ENCODE measurements at places on chromosomes 1 and 21. TPM values are rescaled to one million over a fixed set of nuclear protein-coding genes. Genes with fewer than 3 reads are reported as not detected.

The GJC2 gene
- 18.5 TPM for total RNA-seq

The VHLL gene
- 0.49 TPM for total RNA-seq

The PRAMEF12 gene
- total RNA-seq, result not detected

The INAVA gene
- total RNA-seq, result 25.1 TPM

The SEC16B gene
- not detected for total RNA-seq

The TMEM54 gene
- 12.1 TPM for total RNA-seq

The AMY1B gene
- not detected for total RNA-seq

The MPZ gene
- total RNA-seq, result 0.29 TPM

- DNase-seq, result no peak
Observed at GRCh38 chr1:35845766-35846165, 37.2 kb upstream of the AGO1 start.

DNA sequence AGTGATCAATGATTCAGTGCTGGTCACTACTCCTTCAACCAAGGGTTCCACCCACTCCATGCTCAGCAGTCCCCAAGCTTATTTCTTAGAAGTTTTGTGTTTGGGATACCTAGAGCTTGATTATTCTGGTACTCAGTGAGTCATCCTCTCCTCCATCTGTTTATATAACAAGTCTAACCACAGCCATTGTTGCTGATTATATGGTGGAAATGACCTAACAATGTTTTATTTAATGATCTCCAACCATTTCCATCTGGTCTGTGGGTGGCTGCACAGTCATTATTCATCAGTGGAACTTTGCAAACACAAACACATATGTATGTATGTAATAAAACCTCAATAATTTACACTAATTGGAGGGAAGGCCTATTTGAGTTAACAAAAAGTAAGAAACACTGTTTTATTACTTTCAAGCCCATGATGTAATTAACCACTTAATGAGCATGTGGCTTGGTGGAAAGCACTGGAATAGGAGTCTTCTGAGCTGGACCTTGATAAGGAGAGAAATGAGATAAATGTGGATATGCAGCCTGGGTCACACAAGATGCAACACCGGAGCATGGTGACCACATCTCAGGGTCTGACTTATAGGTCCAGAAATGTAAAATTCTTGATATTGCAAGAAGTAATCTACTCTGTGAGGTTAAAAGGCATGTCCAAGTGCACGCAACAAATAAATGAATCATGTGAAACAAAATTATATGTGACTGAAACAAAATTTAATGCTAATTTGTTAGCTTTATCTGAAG is 99.0 kb upstream of the WLS start:
- DNase-seq, result peak; percentile 67

DNA sequence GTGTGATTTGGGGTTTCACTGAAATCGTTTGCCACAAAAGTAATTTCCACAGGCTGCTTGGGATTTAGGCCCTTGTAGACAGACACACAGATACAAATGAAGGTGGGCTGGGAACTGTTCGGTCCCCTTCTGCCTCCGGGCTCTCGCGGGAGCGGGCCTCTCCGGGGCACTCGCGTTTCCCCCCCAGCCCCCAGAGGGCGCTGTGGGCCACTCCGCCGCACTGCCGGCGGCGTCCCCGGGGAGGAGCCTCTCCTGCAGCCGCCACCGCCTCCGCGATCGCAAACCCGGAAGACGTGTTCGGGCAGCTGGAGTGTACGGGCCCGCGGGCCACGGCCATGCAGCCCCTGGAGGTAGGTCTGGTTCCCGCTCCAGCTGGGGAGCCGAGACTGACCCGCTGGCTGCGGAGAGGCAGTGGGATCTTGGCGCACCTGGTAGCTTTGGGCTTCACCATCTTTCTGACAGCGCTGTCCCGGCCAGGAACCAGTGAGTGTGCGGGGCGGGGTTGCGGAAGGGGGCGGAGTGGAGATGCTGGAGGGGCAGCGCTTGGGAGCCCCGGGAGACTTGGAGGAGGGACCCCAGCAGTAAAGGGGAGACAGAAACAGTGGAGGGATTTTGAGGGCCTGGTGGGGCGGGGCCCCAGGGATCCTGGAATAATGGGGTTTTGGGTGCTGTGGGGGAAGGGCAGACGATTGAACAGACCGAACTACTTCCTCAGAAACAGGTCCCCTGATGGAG is at the start of gene CYB561D1:
Gene CYB561D1 (plus strand): TSS at position 290 of the 735 bp plus-strand sequence. CDS start 46 bp downstream, at position 336.
- DNase-seq, result peak; percentile 80

DNA sequence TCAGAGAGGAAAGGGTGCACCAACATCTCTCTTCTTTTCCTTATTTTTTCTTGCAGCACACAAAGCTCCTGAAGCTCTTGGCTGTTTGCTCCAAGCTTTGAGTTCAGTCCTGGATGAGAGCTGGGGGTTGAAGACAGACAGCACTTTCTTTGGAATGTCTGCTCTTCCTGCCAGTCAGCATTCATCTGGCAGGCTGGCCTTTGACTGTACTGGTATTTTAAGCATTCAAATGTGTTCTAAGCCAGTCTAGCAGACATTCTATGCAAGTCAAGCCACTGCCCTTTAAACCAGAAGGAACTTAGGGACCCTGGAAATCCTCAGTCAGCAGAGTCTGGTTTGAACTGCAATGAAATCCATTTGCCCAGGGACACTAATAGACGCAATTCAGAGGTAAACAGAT is 45.0 kb downstream of the XCL1 start:
- DNase-seq, result no peak

GRCh38 chr1:101613546-101613945 is 376.7 kb downstream of the S1PR1 start:
- DNase-seq, result no peak

DNA sequence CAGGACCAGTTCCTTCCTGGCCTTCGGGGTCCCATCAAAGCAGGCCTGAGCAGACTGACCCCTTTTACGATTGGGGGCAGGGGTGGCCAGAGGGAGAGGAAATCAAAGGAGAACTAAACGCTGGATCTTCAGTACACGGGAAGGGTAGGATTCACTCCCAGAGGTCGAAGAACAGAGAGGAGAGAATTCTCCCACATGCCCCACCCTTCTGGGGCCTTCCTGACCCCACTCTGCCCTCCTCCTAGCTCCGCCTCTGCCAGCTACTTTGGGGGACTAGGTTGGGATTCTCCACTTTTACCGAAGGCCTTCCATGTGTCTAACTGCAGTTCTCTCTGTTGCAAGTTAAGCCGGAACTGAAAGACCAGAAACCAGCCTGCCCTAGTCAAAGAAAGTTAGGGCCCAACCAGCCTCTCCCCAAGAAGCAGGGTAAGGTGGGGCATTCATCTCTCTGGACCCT is 654 bp upstream of the ARHGEF2 start:
- peak; percentile 74 for DNase-seq

GRCh38 chr1:62312698-62313097 is 6.5 kb downstream of the KANK4 start:
- DNase-seq, result no peak

DNA sequence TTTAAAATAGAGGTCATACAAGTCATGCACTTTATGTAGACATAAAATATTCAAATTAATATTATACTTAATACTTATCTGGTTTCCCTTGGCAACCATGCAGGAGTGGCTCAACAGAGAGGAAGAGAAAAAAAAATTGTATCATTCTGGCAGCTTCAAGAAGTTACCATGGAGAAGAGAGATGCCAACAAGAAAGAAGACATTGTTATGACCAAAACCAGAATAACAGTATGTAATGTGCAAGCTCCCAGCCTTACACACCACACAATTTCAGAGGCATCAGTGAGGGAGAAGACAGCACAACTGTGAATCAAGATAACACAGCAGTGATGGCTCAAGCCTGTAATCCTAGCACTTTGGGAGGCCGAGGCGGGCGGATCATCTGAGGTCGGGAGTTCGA is 49.1 kb upstream of the RCOR3 start:
- no peak for DNase-seq

DNA sequence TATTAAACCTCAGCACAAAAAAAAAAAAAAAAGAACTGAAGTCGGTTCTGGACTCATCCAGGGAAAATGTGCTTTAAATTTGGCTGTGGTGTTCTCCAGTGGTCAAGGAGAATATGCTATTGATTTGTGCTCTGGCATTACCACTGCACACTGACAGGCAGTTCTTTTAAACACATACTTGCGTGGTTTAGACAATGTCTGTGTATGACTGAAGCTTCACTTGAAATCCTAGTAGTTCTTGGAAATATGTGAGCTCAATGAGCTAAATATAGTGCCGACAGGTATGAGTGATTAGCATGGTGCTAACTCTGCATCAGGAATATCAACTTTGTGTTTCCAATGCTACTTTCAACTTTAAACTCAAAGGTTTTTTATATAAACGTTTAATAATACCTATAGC is 415.6 kb downstream of the SMYD3 start:
- DNase-seq, result no peak

- DNase-seq, result peak; percentile 70
Observed at GRCh38 chr1:221100611-221101010, 221.4 kb downstream of the HLX start.

DNA sequence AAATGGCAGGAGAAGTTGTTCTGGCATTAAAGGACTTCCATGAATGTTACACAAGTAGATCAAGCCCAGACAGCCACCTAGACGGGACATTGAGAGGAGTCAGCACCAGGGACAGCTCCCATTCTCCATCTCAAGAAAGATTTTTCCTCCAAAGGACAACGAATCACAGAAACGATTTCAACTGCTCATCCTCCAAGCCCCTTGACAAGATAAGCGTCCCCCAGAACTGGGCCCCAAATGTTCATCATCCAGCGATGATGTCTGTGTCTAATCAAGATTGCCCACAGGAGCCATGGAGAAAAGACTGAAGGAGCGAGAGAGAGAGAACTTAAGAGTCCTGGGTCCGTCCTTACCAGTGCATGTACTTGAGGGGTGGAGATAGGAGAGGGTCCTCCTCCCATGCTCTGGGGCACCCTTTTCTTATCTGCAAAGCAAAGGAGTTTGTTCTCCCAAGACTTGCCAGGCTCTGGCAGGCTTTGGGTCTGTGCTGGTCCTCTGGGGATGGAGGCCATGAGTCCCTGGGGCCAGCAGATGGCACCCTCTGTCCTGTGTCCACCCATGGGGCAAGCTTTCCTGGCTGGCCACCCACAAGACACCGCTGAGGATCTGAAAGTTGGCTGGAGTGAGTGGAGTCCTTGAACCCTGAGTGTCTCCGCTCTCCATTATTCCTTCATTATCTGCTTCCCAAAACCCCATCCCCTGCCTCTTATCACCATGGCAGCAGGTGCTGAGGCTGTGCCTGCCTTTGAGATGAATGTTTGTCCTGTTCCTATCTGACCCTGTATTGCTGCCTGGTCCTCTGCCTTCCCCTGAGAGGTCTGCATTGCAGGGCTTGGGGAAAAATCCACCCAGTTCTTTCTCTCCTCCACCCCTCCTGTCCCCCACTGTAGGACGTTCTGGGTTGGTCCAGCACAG is 164.6 kb downstream of the ACTL8 start:
- DNase-seq, result peak; percentile 57

DNA sequence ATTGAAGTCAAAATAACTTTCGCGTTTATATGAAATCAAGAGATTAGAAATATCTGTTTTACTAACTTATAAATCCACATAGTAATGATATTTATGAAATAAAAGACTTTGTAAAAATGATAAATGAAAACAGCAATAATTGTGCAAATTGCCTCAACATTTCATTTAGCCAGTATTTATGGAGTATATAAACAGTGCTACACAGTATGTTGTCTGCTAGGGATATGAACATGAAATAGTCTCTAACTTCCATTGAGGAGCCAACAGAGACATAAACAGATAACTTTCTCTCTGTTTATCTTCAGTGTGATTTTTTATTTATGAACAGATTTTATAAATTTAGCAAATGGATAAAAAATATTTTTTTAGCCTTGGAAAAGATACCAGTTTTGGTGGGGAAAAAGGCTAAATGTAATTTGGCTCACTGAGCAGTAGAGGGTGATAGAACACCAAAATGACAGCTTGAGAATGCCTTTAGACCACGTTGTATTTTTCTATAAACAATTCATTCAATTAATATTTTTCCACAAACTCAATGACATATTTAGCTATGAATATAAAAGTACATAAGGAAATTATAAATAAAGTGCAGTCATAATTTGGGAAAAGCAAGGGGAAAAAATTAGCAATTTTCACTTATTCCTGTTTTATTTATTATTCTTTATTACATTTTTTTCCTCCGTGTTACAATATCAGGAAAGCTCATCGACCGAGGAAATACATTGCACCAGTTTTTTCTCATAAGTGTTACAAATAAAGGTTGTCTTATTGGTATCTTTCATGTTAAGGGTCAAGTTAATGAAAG is 47.5 kb upstream of the EEIG2 start:
- DNase-seq, result peak; percentile 52

GRCh38 chr1:114218361-114219171 is 64.9 kb upstream of the SYT6 start:
- no peak for DNase-seq

- DNase-seq, result no peak
Observed at GRCh38 chr1:111992476-111992875, 3.0 kb upstream of the KCND3 start.

- no peak for DNase-seq
Observed at GRCh38 chr1:15885269-15885668, 37.8 kb downstream of the SPEN start.

DNA sequence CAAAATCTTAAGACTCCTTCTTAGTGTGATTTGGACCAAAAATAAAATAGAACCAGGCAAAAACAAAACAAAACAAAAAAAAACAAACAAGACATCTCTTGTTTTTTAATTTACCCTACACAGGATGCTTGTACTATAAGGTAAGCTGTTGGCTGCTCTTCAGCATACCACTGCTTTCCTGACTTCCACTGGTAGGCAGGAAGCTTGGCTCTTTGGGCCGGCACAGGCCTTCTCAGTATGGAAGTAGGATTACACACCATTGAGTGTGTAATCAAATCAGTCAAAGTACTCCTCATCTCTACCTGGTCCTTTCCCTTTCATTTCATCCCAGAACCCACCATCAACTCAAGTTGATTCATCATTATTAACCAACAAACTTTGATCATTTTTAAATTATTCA is 61.9 kb upstream of the RGS1 start:
- DNase-seq, result no peak

DNA sequence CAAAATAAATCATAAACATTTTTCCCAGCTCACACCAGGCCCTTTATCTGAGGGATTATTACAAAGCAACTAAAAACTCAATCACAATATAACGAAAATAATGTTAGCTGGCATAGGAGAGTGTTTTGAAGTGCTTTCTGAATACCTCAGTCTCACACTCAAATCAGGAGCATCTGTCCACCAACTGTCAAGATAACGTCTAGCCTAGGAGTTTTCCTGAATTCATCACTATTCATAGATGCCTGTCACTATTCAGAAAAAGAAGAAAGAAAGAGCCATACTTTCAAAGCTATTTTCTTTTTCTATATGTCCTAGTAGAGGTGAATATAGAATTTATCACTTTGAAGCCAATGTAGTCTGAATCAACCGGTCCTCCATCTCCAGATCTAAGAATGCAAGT is 127.0 kb downstream of the AKT3 start:
- no peak for DNase-seq
